Activated T-helper 2 cell treated with anti-CD3 and anti-CD28 coated beads, Interferon-gamma antibody, Interleukin-2, Interleukin-4, amounts not matched to agents 10 μg/mL and 5 μg/mL and 100 μg/mL, durations not matched to agents 14 hours and 24 hours and 36 hours (primary cell): ENCODE measurements at places on chromosomes 11 and 22. TPM values are rescaled to one million over a fixed set of nuclear protein-coding genes. Genes with fewer than 3 reads are reported as not detected.

DNA sequence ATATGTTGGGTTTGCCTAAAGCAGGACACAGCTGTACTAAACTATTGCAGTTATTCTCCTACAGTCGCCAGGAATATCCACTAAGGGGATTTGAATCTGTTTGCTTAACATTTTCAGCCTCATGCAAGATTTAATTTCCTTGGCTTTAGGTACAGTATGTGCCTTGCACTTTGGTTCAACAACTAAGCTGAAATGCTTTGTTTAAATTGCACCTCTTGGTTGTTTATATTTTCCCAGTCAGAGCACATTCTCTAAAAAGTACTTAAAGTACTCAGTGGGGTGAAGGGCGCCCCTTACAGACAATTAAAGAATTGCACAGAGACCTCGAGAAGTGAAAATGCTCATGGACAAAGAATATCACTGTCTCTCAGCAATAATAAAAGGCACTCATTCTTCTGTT is 107.8 kb upstream of the MTNR1B start:
- DNase-seq, result no peak

MIAT gene
- total RNA-seq, result 11.9 and 13.0 TPM in 2 replicates

GRCh38 chr11:108620958-108621772 is 27.6 kb upstream of the EXPH5 start:
- DNase-seq, result no peak

GRCh38 chr22:30272781-30273601 is 6.3 kb upstream of the OSM start:
- DNase-seq, result no peak

VSTM5 gene
- total RNA-seq, result not detected in 2 replicates

GRCh38 chr11:133824593-133824992 is 20.7 kb downstream of the SPATA19 start:
- no peak for DNase-seq

- DNase-seq, result no peak
These were observed 42.5 kb downstream of the C11orf58 start for GRCh38 chr11:16780698-16781550.

- DNase-seq, result peak; percentile 37
These were observed 48.1 kb downstream of the CYTH4 start for GRCh38 chr22:37330200-37331033.

SLC25A1 gene
- 52.0 and 53.1 TPM in 2 replicates for total RNA-seq

DNA sequence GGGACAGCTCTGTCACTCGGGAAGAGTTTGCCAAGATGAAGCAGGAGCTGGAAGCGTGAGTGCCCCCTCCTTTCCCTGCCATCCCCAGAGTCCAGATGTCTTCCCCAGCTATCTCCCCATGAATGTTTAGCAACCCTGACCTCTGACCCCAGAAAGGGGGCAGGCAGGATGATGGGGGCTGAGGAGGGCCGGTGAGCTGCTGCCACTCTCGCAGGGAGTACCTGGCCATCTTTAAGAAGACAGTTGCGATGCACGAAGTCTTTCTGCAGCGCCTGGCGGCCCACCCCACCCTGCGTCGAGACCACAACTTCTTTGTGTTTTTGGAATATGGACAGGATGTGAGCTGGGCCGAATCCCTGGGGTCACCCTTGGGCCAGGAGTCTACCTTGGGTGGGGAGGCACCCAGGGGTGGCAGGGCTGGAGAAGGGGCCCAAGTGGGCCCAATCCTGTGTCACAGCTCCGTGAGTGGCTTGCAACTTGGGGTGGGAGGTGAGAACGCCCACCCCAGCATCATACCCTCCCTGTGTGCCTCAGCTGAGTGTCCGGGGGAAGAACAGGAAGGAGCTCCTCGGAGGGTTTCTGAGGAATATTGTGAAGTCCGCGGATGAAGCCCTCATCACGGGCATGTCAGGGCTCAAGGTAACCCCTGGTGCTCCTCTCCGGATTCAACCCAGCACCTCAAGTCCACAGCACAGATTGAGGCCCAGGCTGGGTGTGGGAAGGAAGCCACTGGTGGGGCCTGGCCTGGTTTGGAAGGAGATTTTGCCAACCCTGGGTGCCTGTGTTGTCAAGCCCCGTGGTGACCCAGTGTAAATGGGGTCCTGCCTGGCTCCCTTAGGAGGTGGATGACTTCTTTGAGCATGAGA is 7.5 kb downstream of the CFL1 start:
- DNase-seq, result peak; percentile 10

DNA sequence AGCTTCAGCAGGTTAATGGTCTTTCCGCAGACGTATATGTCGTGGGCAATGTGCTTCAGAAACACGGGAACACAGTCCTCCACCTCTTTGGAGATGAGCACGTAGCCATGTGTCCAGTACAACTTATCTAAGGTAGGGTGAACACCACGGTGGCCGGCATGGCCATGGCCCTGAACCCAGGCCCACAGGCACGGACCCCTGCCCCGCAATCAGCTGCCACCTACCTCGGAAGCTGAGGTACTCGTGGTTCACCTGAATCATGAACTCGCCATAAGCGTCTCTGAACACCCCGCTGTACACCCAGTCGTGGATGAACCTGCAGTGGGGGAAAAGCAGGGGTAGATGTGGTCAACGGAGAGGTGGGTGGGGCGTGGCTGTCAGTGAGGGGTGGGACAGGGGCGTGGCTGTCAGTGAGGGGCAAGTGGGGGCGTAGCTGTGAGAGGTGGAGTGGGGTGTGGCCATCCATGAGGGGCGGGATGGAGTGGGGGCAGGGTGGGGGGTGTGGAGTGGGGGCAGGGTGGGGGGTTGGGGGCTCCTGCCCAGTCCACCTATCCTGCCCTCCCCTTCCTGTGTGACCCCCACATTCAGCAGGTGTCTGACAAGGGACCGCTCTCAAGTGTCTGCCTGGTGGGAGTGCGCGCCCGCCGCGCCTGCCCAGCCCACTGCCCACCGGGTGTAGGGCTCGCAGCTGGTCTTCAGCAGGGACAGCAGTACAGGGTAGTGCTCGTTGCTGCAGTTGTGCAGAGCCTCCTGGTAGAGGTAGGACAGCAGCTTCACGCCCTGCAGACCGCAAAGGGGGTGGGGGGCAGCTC is 18.6 kb downstream of the TUBGCP6 start:
- DNase-seq, result no peak

SHISA8 gene
- 1.0 and 1.7 TPM in 2 replicates for total RNA-seq

- no peak for DNase-seq
These were observed 5.7 kb upstream of the SCGB1A1 start for GRCh38 chr11:62413060-62413696.

DRICH1 gene
- 0.50 and 0.57 TPM in 2 replicates for total RNA-seq
